Stimulated activated CD8-positive, alpha-beta memory T cell treated with anti-CD3 and anti-CD28 coated beads, Interleukin-7, amount 100 ng/mL, for 4 hours (primary cell): ENCODE measurements at places on chromosomes 16 and 17.

- no peak for DNase-seq
These were observed 26.0 kb downstream of the NEUROD2 start for GRCh38 chr17:39581759-39582085.

DNA sequence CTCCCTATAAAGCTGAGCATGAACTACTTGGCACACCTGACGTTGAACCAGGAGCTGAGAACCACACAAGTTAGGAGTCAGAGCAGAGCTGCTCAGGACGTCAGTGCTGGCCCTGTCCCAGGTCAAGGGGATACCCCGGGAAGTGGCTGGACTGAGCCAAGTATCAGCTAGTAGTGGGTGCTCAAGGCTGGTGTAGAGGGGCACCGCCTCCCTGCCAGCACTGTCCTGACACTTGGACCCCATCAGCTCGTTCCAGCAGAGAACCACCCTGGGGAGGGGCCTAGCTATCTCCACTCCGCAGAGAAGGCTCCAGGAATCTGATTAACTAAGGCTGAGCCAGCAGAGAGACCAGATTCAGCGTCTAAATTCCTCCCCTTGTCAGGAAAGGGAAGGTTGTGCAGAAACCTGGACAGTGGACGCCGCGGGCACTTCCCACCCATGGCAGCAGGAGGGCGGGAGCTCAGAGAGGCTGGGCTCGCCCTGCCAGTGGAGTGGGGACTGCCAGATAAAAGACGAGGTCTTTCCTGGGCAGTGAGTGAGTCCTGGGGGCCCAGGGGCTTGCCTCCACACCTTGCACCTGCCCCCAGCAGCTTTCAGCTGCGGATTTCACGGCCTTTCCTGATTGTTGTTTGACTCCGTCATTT, 21.0 kb downstream of the C16orf90 start:
- DNase-seq = no peak

- DNase-seq = no peak
These were observed 115.2 kb downstream of the COPRS start for GRCh38 chr17:31743797-31744196.

- no peak for DNase-seq
These were observed 399.9 kb downstream of the WWOX start for GRCh38 chr16:78499399-78499798.

DNA sequence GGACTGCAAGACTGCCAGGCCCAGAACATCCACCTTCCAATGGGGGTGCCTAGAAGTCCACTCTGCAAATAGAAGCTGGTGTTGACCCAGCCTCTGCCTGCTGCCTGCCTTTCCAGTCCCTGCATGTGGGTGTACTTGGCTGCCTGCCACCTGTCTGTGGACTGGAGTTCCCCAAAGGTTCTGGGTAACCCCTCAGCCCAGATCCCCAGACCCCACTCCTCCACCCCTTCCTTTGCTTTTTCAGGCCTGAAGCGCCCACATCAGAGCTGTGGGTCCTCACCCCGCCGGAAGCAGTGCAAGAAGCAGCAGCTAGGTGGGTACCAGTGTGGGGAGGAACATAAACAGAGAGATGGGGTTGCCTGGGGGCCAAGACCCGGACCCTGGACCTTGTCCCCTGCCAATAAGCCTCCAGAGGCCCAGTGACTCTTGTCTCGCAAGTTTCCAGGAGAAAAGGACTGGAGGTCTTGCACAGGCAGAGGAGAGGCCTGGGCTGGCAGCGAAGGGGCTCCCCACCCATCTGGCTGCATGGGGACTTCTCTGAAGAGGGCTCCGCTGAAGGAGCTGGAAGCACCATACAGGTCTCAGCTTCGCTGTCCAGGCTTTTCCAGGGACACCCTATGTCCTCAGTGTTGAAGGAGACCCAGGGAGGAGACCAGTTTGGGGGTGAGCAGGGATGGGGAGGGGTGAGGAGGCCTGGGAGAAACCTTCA, 34.3 kb downstream of the NLRC5 start:
- DNase-seq = peak; percentile 65

- no peak for DNase-seq
These were observed 200.4 kb upstream of the N4BP1 start for GRCh38 chr16:48810436-48810802.

- no peak for DNase-seq
These were observed 1.4 kb upstream of the TXNDC11 start for GRCh38 chr16:11744075-11744470.

DNA sequence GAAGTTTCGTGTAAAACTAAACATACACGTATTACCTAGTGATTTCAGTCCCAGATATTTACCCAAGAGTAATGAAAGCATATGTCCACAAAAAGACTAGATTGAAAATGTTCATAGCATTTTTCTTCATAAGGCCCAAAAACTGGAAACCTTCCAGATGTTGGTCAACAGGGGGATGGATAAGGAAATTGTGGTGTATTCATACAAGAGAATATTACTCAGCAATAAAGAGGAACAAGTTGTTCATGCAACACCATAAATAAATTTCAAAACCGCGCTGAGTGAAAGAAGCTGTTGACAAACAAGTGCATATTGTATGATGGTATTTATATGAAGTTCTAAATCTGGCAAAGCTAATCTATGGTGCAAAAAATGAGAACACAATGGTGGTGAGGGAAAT, 54.1 kb upstream of the NFAT5 start:
- DNase-seq = no peak

- no peak for DNase-seq
These were observed 158.1 kb downstream of the VPS53 start for GRCh38 chr17:556431-556995.

DNA sequence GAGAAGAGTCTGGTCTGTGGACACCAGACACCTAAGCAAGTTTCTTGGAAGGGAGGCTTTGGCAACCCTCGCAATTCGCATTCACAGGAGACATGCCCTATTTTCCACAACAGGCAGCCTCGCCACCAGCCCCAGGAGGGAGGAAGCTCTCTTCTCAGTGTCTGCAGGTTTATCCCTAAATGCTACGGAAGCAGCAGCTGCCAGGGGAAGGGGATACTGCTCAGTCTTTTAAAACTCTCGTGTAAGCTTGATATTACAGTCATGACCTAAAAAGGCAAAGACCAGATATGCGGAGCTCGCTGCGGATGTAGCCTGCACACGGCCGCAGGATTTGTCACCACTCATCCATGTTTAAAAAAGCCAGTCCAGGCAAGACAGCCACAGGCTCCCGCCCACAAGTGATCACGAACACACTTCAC, 159.2 kb upstream of the RPH3AL start:
- no peak for DNase-seq

DNA sequence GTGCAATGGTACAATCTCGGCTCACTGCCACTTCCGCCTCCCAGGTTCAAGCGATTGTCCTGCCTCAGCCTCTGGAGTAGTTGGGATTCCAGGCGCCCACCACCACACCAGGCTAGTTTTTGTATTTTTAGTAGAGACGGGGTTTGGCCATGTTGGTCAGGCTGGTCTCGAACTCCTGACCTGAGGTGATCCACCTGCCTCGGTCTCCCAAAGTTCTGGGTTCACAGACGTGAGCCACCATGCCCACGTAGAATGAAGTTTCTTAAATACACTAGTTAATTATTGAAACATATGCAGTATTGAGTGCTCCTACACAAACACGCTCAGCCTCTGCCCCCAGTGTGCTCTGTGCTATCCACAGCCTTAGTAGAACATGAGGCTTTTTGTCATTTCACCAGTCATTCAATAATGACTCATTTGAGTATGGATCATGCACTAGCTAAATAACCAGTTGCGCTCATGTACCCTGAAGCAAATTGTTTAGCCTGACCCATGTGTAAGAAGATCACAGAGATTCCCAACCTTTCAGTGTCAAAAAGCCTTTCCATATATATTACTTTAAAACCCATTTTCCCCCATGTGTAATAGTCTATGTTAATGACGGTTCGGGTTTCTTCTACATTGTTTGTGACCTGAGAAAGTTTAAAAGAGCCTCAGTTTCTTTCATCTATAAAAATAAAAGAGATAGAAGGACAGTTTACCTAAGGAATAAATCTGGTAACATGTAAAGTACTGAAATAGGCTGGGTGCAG, 49.7 kb downstream of the TUBD1 start:
- no peak for DNase-seq
